ENCODE measurements at places on chromosomes 16 and 17.

GRCh38 chr17:78113804-78114785 lies 14.5 kb downstream of the TMC6 start:
- no peak for DNase-seq

- no peak for DNase-seq
These were observed 20.0 kb upstream of the KIF19 start for GRCh38 chr17:74305865-74306654.

- no peak for DNase-seq
These were observed 59.0 kb upstream of the WSCD1 start for GRCh38 chr17:6011206-6011605.

DNA sequence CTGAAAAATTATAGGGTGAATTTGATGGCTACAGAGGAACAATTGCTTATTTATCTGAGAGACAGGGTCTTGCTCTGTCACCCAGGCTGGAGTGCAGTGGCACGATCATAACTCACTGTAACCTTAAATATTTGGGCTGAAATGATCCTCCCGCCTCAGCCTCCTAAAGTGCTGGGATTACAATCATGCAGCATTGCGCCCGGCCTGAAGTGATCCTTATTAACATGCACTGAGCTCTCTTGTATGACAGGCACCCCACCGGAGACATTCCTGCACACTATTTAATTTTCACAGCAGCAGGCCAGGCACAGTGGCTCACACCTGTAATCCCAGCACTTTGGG lies 77.7 kb downstream of the CNGB1 start:
- no peak for DNase-seq

DNA sequence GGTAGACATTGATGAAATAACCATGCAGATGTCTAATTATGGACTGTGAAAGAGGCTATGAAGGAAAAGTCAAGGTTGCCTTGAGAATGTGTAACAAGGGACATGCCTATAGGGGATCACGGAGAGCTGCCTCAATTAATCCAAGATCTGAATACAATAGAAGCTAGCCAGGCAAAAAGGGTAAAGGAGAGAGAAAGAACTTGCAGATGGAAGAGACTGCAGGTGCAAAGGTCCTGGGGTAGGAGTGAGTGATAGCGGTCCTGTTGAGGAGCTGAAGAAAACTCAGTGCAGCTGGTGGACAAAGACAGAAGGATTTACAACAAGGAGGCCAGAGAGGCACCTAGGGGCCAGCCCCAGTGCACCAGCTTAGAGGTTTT lies 15.9 kb upstream of the TNS4 start:
- DNase-seq: no peak

DNA sequence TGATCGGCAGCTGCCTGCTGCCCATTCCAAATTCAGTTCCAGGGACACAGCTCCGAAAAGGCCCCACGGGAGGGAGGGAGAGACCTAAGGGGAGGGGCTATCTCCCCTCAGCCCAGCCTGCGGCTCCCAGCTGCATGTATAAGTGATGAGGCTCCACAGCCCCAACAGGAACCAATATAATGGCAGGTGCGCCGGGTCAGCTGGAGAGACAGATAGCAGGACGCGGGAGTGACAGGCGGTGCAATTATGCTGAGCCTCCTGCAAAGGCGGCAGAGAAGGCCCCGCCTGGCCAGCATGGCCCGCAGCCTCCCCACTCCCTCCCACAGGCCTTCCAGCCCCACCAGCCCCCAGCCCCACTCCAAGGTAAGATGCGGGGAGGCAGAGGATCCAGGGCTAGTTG lies 8.1 kb upstream of the C1QL1 start:
- peak; percentile 41 for DNase-seq

DNA sequence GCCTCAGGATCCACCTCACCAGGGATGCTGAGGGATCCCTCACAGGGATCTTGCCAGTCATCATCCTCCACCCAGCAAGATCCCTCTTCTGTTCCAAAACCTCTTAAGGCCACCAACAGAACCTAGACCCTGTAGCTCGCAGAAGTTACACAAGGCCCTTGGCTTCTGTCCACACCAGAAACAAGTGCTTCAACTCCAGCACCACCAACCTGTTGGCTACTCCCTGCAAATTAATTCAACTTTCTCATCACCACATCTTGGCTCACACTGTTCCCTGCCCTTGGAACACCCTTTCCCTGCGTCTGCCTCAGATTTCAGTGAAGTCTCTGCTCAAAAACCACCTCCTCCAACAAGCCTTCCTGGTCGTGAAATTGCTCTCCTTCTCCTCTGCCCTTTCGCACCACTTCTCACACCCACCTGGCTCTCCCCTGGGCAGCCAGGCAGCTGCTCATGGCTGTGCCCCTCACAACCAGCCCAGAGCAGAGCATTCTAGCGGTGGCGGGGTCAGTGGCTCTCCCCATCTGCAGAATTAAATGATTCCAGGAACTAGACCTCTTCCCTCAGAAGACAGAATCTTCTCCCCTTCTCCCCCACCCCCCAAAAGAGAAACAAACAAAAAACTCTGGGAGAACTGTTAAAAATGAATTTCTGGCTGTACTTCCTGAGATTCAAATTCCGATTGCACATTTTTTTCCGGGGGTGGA lies 1.8 kb downstream of the PLLP start:
- no peak for DNase-seq

DNA sequence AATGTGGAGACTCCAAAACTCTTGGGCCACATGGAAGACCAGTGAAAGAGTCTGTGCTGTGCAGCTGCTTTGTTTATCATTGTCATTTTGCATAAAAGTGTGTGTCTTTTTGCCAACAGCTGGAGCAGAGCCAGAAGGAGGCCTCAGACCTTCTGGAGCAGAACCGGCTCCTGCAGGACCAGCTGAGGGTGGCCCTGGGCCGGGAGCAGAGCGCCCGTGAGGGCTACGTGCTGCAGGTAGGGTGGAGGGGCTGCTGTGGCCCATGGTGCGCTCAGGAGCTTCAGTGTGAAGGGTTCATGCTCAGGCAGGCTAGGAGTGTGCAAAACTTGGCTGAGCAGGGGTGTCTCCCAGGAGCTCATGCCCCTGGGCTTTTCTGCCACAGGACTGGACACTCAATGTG lies 45.0 kb downstream of the PLD6 start:
- no peak for DNase-seq

DNA sequence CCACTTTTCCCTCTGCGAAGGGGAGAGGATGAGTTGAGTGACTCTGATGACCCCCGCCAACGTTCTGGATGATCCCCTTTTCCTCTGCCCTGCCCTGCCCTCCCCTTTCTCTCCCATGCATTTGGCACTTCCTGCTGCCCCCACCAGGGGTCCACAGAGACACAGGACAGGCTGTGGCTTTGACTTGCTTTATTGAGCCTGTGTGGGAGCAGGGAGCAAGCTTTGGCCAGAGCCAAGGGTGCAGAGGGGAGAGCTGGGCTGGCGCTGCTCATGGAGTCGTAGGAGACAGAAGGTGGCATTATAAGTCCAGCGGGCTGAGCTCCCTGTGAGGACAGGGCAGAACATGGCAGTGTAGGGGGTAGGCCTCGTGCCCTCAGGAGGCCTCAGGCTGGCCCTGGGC lies 1.6 kb downstream of the PPY start:
- DNase-seq: peak; percentile 58

DNA sequence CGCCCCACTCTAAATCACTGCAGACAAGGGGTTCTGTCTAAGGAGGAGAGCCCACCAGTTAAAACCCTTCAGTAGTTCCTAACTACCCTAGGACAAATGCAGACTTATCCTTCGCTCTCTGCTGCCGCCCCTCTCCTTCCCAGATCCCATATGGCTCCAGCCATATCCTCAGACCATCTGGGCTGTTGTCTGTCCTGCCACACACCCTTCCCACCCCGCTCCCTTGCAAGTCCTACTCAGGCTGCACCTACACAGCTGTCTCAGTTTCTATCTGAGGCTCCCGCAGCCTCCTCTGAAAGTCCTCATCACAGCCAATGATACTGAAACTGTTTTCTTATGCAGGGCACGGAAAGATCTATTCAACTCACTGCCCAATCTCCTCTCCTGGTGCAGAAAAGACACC lies 720 bp upstream of the BCKDK start:
- DNase-seq: no peak

DNA sequence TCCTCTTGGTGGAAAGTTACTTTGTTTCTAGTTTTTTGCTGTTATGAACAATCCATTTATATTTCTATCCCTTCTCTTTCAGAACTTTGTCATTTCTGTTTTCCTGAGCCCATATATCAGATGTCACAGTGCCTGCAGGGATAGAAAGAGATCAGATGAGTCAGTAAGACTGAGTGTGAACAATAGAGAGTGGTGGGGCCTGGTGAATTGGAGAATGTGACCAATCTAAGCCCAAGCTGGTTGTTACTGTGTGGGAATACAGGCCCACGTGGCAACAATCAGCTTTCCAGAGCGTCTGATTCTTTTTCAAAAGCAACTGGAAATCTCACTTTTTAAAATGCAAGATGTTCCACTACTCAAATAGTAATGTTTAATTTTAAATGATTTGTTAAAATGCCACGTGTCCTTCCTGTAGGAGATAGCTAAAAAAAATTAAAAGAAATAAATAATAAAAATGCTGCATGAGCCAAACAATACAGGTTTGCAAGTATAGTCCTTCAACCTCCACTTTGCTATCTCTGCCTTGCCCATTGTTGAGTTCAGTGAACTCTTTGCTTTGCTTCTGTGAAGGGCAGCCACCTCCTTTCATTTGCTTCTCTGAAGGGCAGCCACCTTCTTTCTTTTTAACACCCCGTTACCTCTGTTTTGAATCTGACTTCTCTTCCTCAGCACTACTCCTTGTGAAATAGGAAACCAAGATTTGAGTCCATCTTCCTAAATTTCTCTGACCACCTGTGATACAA lies 9.6 kb downstream of the DCTN5 start:
- DNase-seq: no peak

GRCh38 chr16:85909932-85910853 lies 11.2 kb downstream of the IRF8 start:
- no peak for DNase-seq

- DNase-seq: no peak
These were observed 260.8 kb downstream of the ZFHX3 start for GRCh38 chr16:72787130-72787513.

- DNase-seq: peak; percentile 98
These were observed 214.6 kb downstream of the MRTFB start for GRCh38 chr16:14285513-14286367.

GRCh38 chr16:2586241-2586640 lies 48.4 kb downstream of the PDPK1 start:
- no peak for DNase-seq

GRCh38 chr17:51926448-51926847 lies 232.1 kb downstream of the CA10 start:
- no peak for DNase-seq

DNA sequence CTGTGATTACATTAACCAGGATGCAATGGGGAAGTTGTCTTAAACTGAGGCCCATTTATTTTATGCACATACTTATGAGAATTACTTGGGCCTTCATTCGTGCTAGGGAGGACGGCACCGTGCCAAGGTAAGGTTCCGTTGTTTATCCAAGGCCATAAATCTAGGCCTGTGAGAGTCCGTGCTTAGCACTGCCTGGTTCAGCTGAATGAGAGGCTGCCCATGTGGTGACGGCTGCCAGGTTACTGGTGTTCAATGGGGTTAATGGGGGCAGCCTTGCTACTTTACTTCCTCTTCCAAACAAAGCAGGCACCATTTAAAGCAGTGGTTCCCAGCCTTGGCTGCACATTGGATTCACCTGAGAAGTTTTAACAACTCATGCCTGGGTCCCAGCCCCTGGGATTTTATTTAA lies 135.1 kb upstream of the NOL11 start:
- no peak for DNase-seq

DNA sequence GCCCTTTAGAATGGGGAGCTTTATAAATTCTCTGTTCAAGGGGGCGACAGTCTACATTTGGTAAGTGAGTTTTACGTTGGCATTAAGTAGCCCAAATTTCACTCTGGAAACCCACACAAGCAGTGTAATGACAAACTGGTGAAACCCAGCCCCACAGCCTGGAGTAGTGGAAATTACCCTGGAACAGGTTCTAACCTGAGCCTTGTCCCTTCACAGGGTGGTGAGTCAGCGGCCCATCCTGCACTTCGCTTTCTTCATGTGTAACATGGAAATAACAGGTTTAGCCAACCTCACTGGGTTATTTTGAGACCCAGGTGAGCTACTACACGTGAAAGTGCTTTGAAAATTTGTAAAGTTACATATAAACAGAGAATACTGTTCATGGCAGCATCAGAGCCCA lies 3.5 kb upstream of the TLCD3A start:
- DNase-seq: peak; percentile 32

DNA sequence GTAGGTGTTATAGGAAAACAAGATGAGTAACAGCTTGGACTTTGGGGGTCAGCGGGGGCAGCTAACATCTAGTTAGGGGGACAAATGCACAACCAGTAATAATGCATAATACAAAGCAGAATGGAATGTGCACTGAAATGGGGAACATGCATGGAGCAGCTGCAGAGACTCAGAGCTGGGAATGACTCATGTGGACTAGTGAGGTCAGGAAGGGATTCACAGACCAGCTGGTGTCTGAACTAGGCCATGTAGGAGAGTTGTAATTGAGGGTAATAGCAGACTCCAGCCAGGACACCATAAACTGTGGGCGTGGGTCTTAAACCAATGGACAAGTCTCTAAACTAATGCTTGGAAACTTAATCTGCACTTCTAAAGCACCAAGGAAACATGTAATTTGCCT lies 176.8 kb upstream of the ASIC2 start:
- DNase-seq: peak; percentile 91

GRCh38 chr16:57299009-57299718 lies 14.7 kb upstream of the PLLP start:
- DNase-seq: peak; percentile 81

DNA sequence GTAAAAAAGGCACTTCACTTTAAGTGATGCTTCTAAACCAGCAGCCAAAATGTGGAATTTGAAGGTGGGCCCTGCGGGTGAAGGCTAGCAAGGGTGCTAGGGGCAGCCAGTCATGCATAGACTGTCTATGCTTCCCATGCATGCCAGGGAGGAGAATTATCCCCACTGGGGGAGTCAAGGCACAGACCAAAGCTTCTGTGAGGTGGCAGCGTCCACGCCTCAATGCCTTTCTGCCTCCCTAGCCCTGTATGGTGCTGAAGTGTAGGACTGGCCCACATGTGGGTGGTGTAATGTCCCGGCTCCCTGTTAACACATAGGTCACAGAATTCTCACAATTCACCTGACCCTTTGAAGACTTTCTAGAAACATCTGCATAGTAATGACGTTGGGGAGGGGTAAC lies 1.9 kb downstream of the HS3ST2 start:
- no peak for DNase-seq

GRCh38 chr16:2702438-2702825 lies 17.6 kb downstream of the PRSS27 start:
- no peak for DNase-seq

DNA sequence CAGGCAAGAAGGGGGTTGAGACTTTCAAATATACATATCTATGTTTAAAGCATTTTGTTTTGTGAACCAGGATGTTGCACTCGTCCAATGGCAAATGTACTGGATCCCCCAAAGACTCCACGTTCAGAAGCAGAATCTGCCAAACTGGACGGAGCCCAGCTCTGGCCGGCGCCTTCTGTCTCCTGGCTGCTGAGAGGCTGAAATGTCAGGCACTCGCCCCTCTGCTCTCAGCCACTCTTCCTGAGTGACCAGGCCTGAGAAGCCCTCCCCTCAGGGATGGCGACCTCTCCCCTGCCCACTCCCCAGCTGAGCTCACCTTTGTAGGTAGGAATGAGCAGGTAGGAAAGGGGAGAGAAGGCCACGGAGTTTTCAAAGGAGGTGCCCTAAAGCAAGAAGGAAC lies 187.5 kb upstream of the FOXF1 start:
- DNase-seq: no peak
